MG63 (cell line): ENCODE measurements at places on chromosomes 3 and 15.

DNA sequence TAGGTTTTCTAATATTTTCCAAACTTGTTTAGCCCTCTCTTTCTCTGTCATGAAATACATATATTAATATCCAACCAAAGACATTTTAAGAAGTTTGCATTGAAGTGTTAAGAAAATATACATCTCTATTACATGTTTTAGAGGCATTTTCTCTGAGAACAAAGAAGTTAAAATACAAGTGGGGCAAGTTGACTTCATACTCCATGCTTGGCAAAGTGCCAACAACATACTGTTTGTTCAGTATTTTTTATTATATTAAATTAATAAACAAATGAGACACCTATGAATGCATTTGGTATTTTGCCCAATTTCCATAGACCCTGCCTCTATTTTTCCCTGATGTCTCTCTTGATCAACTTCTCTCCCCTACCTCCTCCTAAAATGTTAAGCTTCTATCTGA is 232.8 kb upstream of the MRPL3 start:
- DNase-seq: no peak

DNA sequence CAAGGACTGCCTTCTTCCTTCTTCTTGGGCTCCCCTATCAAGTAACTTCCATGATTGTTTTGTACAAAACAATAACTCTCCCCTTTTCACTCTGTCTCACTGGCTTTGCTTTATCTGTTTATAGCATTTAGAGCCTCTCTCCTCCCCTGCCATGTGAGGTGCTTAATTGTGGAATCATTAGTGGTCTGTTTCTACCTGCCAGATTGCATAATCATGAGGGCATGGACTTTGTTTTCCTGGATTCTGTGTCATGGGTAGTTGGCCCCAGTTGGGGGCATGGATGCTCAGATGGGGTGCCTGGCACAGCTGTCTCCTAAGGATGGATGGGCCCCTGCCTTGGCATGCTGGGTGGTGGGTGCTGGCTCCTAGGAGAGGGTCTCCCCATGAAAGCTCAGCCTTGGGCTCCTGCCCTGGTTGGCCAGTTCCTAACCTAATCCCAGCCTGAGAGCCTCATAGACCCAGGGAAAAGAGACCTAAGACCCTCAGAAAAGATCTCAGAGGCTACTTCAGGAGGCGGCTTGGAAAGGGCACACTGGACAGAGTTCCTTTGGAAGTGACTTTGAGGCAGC is 8.0 kb upstream of the CTXND1 start:
- no peak for DNase-seq

DNA sequence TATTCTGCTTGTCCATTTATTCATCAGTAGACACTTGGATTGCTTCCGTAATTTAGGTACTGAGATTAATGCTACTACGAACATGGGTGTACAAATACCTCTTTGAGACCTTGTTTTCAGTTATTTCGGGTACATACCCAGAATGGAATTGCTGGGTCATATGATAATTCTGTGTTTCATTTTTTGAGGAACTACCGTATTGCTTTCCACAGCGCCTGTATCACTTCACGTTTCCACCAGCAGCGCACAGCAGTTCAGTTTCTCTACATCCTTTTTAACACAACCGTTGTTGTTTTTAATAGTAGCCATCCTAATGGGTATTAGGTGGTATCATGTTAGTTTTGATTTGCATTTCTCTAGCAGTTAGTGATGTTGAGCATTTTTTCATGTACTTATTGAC is 9.5 kb downstream of the PAK2 start:
- no peak for DNase-seq

GRCh38 chr3:56197991-56198390 is 270.3 kb downstream of the ERC2 start:
- DNase-seq: no peak

DNA sequence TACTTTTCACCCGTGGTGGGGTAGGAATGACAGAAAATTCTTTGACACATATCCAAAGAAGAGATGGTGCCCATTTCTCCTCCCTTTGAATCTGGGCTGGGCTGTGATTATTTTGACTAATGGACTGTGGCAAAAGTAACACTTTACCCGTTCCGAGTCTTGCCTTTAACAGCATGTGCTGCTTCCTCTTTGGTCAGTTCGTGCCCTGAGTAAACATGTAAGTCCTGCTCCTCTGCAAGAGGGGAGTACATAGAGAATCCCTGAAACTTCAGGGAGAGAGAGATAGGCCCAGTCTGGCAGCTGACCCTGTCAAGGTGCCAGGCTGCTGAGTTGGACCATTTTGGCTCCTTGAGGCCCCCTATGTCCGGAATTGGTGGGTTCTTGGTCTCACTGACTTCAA is 243.1 kb downstream of the EPHB1 start:
- no peak for DNase-seq

DNA sequence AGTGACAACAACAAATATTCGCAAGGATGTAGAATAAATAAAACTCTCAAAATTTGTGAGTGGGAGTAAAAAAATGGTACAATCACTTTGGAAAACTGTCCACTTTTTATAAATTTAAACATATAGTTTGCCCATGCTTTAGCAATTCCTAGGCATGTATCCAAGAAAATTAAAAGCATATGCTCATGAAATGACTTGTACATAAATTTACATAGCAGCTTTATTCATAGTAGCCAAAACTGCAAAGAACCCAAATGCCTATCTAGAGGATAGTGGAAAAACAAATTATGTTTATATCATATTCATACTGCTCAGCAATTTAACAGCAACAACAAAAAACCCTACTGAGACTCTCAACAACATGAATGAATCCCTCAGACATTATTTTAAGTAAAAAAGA is 363.6 kb upstream of the CCDC54 start:
- DNase-seq: no peak

DNA sequence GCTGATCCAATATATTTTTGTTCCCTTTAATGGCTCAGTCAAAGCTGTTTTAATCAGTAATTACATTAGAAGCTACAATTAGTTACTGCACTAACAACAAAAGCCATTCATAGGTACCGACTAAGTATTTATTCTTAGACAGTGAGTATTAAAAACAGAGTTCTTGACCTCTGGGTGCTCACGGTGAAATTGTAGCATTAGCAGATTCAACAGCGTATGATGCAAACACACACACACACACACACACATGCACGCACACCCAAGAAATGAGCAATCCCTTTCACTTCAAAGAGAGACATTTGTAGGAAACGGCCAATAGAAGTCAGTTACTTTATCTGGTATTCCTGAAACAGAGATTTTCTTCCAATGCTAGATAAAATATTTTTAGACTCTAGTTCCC is 27.0 kb upstream of the MITF start:
- DNase-seq: no peak

- DNase-seq: no peak
Measured at GRCh38 chr3:183392186-183393034, 36.0 kb downstream of the MCF2L2 start.

- no peak for DNase-seq
Measured at GRCh38 chr15:88655103-88655553, 16.3 kb downstream of the ISG20 start.

DNA sequence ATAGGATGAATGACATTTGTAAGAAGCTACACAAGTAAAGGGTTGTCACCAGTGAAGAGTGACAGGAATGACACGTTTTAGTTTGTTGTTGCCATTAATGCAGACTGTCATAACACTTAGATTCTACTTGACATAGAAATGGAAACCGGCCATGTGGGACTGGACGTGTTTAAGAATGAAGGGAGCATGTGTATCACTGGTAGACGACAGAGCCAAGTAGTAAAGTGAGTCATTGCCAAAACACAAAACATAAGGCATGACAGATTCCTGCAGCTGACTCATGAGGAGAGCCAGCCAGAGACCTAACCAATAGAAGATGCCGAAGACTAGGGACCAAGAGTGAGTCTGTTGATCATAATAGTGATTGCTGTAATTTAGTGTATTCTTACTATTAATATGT is 106.2 kb upstream of the PLAAT1 start:
- peak; percentile 88 for DNase-seq

DNA sequence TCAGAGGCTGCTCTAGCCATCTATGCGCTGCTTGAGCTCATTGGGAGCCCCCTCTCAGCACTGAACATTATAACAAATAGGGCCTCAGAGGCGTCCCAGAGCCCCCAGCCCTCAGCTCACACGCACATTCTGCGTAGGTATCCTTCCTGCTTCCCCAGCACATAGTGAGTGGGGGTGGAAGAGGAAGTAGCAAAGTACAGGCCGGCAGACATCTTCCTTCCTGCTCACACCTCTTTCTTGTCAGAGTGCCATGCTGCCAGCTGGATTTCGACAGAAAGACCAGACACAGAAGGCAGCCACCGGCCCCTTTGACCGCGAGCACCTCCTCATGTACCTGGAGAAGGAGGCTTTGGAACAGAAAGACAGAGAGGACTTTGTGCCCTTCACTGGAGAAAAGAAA is 16.6 kb downstream of the TMOD2 start:
- no peak for DNase-seq

DNA sequence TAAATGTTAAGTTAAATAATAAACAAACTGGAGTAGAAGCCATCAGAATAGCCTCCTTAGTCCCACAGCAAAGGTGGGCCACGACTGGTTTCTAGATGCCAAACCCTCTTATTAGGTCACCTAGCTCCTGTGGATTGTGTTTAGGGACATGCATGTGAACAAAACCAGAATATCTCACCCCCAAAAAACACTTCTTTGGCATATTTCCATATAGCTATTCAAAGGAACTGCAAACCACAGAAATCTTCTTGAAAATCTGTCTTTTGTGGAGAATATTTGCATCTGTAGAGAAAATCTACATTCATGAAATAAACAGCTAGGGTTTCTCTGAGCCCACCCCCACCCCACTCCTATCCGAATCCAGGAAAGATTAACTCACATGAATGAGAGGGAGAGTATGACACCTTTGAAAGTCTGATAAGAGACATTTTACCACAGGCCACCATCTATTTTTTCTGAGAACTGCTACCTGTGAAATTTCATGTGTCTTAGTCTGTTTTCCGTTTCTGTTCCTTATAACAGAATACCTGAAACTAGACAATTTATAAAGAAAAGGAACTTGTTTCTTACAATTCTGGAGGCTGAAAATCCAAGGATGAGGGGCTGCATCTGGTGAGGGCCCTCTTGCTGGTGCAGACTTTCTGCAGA is 159.4 kb downstream of the NEK10 start:
- DNase-seq: no peak

DNA sequence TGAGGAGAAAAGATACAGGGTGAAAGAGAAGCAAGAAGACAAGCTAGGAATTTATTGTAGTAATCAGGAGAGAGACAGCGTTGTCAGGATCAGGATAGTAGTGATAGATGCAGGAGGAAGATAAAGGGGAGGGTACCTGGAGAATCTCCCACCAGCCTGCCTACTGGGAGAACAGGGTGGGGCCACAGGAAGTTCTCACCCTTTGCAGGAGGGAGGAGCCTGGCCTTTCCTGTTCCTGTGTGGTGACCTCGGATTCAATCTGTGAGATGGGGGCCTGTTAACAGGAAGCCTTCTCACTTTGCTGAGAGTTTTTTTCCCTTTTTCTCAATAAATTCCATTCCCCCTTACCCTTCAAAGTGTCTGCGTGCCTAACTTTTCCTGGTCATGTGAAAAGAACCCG is 37.6 kb downstream of the GMPS start:
- no peak for DNase-seq

DNA sequence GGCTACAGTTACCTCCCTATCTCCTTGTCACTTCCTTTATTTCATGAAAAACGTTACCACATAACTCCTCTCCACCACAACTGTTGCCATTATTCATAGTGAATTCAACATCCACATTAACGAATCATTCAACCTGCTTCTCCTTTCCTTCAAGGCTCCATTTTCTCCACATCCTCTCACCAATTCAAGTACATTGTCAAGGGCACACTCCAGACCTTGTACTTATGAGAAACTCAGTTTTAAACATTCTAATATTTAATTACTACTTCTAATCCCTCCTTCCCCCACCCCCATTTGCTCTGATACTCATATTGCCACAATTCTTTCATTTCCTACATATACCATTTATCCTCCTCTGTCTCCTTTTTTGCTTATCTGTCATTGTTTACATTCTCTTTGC is 871.2 kb downstream of the TUSC7 start:
- no peak for DNase-seq

- DNase-seq: no peak
Measured at GRCh38 chr3:127747066-127747465, 74.3 kb downstream of the ABTB1 start.

DNA sequence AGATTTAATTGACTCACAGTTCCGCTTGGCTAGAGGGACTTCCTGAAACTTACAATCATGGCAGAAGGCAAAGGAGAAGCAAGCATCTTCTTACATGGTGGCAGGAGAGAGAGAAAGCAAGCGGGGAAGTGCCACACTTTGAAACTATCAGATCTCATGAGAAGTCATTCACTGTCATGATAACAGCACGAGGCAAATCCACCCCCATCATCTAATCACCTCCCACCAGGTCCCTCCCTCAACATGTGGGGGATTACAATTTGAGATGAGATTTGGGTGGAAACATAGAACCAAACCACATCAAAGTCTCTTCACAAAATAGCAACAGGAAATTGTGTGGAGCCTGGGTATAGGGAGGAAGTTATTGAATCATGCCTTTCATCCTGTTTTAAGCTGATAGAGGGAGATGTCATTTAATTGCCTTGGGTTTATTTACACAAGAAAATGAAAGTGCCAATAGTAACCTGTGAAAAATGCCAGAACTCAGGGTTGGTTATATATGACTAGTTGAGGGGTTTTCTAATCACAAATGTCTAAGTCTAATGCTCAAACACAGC is 624.8 kb upstream of the LMCD1 start:
- DNase-seq: no peak

- DNase-seq: peak; percentile 13
Measured at GRCh38 chr3:190384309-190384756, 3.6 kb upstream of the CLDN16 start.

GRCh38 chr3:150292891-150293290 is 115.2 kb upstream of the TSC22D2 start:
- DNase-seq: no peak

DNA sequence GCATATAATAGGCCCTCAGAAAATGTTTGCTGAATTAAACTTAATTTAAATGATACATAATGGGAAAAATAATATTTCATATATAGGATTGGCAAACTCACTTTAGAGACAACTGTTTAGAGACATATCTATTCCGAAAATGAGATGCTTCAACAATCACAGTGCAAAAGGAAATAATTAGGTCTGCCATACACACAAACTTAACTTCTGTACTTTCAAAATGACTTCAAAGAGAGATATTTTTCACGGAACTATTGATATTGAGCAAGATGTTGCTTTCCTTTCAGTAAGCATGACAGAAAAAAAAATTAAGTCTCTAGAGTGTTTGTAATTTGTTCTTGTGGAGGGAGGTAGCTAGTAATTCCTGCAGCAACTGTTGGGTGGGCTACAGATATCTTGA is 769.5 kb downstream of the TUSC7 start:
- DNase-seq: no peak
